ENCODE measurements at places on chromosomes 7 and 10.

DNA sequence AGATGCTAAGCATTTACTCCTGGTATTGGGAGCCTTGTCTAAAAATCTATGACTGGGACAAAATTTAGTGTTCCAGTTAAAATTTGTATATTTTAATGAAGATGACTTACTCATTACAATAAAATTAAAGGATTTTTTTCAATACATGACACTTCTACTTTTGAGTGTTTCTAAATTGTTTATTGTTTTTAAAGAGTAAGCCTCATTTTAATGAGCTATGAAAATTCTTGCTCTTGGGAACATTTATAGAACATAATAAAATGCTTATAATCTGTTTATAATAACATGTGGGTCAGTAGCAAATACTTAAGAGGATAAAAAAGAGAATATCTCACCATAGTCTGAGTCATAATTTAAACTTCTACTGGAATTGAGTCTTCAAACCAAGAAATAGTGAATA, 149.5 kb downstream of the PLCE1 start:
- no peak for DNase-seq

DNA sequence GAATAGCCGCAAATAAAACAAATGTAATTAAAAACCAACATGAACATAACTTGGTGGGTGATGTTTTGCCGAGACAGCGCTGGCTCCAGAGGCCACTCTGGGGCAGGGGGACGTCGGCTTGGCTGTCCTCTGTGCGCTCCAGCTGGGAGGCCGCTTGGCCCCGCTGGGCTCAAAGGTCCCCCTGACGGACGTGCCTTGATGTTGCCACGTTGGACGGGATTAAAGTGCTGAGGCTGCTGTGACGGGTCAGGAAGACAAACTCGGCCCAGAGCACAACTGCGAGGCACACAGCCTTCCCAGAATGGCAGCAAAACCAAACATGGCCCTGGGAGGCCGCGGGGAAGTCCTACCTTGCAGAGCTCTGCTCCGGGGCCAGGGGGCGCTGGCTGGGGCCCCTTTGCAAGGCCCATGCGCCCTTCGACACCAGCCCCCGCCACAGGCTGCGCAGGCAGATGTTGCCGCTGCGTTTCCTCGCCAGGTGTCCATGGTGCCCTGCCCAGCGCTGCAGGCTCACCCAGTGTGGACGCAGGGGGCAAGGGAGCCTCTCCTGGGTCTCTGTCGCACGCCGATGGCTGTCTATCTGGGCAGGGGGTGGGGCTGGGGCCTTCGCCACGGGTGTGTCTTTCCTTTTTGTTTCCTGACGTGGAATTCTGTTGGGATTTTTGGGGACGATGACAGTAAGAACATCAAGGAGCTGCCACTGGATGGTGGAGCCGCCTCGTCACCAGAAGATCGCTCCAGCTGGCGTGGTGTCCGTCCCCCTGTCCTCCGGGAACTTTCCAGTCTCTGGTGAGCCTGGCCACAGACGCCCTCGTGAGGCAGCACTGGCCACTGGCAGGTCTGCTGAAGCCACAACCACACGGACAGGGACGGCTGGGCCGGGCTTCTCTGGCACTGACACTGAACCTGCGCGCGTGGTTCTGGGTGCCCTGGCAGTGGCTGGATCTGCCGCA, 99.6 kb upstream of the DIP2C start:
- DNase-seq, result no peak

GRCh38 chr7:31432836-31433340, 81.0 kb upstream of the ITPRID1 start:
- DNase-seq, result no peak

- DNase-seq, result no peak
Measured at GRCh38 chr10:69474742-69475432, 23.6 kb downstream of the TSPAN15 start.

GRCh38 chr10:59864141-59864962, 42.0 kb downstream of the CCDC6 start:
- DNase-seq, result no peak

- peak; percentile 71 for DNase-seq
Measured at GRCh38 chr7:3065724-3066143, 22.1 kb upstream of the CARD11 start.

DNA sequence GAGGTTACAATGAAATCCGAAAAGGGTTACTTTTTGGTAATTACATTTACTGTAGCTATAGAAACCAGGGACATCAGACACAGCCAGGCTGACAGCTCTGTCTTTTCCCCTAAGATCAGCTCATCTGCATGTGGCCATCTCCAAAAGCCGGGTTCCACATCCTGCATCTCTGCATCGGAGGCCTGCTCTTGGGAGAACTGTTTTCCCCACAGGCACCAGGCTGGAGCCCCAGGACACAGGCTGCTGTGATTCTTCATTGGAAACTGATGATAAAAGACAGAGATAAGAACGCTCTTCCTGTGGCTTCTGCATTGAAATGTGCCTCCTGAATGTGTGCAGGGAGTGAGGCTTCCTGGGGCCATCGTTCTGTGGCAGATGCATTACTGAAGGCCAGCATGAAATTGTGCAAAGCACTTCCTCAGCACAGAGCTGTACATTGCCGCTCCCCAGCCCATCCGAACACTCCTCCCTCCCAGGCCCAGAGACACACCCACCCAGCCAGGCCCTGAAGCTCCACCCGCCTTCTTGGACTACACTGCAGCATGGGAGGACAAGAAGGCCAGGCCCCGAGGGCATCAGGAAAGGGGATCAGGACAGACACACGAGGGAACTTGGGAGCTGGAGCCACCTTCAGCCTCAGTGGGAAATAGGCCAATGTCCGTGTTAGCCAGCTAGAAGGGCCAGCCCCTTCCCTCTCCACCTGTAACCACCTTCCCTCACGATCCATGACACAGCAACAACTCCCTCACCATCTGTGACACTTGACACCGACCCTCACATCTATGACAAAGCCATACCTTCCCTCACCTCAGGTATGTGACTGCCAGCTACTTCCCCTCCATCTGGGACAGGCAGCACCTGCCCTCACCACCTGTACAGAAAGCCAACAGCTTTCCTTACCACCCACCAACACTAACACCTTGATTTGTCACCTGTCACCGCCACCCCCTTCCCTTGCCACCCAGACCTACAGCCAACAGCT, 113.2 kb downstream of the GRID1 start:
- no peak for DNase-seq

DNA sequence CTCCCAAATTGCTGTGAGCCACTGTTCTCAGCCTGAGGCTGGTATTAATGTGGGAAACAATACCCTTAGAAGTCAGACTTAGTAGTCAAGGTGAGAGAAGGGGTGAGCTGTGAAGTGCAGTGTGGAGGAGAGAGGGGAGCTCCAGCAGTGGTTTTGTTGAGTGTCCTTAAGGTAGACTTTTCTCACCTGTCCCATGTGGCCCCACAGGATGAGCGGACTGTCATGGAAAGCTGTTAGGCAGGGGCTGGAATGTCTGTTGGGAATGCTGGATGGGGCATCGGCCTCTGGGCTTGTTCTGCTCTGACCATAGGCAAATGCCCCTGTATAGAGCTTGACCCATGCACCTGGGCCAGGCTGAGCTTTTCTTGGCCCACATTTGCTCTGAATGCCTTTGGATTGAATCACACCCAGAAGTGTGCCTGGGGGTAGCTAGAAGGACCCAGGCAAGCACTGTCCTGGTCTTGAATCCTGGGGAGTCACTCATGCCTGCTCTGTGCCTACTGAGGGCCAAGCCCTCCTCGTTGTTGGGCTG, 36.3 kb upstream of the SH2D4B start:
- no peak for DNase-seq

GRCh38 chr10:28892818-28893547, 215.7 kb downstream of the BAMBI start:
- DNase-seq, result no peak

DNA sequence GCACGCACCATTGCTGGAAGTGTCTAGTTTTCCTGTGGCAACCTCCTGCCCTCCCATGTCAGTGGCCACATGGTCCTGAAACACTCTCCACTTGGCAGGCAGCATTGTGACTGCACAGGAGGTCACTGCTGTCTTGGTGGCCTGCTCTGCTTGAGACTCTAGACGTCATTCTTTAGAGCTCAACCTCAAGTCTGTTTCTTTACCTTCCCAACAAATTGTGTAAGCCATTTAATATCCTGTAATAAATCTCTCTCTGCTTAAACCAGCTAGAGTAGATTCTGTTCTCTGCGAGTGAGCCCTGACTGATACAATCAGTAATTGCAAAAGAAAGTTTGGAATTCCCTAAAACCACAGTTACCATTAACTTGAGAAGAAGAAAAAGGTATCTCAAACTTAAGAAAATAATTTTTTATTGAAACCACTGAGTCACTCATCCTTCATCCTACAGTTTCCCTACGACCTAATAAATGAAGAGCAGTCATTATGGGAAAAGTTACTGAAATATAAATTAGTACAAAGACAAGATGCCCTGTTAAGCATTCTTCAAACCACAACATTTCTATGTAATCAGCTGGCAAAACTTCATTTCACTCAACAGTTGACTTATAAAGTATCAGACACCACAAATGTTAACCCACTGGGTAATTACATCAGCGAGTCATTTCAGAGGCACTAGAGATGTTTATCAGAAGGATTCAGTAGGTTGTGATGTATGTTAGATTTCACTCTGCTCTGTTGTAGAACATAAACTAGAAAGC, 18.0 kb downstream of the SLC25A13 start:
- no peak for DNase-seq

GRCh38 chr7:25815711-25816110, 336.3 kb upstream of the NFE2L3 start:
- no peak for DNase-seq

GRCh38 chr10:76268954-76269353, 837.5 kb downstream of the LRMDA start:
- no peak for DNase-seq

GRCh38 chr10:3785851-3786271, 852 bp upstream of the KLF6 start:
- no peak for DNase-seq

DNA sequence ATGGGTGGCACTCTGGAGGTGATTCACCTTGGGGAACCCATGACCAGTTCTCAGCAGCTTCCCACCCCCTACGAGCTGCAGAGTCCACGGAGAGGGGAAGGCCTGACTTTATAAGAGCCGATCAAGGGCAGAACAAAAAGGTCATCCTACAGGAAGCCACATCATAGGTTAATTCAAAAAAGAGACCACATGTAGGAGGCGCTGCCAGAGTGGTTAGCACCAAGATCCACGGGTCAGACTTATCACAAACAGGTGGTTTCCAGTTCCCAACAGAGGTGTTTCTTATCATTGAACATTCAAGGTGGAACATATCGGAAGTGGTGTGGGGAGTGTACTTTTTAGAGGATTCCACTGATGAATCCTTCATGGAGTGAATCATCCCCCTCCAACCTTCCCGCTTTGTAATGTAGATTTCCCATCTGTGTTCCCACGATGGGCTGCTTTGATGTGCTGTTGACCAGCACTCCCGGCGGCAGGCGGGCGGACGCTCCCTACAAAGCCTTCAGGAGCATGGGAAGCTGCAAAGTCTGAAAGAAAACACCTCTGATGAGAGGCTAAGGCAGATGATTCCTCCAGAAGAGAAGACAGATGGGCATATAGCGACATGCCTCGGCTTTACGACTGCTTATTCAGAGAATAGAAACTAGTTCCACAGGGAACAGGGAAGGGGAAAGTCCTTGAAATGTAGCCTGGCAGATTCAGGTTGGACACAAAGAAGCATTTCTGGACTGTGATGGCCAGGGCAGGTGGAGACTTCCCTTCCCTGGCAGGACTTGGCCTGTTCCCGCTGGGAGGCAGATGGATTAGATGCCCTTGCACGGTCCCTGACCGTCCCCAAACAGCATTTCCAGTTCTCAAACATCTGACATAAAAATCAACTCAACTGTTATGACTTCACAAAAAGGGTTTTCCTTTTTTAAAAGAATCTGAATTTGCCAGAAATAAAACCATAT, 66.5 kb downstream of the AFAP1L2 start:
- no peak for DNase-seq

- no peak for DNase-seq
Measured at GRCh38 chr7:41383596-41383995, 319.3 kb downstream of the INHBA start.

DNA sequence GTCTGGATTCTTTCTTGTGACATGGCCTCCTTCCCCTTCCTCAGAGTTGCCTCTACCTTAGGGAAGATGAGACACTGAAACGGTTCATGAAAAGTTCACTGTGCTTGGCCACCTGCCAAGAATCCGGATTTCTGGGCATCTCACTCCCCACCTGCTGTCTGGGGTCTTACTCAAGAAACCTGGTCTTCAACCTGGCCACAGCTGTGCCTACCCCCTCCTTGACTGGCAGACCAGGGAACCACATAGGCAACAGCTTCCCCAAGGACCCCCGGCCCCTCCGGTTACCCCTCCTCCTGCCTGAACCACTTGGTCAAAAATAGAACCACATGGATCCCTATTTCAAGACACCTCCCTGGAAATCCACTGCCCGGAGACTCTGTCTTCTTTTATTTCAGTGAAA, 58.7 kb upstream of the NANOS1 start:
- no peak for DNase-seq

DNA sequence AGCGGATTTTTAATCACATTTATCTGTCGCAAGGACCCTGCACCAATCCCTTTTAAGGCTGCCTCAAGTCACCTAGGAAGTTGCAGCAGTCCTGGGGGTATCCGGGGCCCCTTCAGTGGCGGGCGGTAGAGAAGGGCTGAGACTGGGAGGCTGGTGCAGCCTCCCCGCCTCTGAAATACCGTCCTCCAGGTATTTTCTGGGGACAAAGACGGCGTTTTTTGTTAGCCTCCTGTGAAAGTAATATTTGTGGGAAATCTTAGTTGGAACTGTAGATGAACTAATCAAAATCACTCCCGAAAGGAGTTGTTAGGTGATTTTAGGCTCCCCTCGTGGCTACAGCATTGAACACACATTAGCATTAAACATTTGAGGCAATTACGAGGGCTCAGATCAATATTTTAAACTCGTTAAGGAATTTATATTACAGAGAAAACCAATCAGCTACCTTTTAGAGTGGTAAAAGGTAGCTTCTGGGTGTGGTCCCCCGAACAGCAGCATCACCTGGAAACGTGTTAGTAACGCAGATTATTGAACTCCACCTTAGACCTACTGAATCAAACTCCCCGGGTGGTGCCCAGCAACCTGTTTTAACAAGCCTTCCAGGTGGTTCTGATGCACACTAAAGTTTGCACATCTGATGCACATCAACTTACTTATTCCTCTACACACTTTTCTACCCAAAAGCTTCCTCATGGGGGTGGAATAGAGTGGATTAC, 530 bp upstream of the ANXA7 start:
- DNase-seq, result no peak

DNA sequence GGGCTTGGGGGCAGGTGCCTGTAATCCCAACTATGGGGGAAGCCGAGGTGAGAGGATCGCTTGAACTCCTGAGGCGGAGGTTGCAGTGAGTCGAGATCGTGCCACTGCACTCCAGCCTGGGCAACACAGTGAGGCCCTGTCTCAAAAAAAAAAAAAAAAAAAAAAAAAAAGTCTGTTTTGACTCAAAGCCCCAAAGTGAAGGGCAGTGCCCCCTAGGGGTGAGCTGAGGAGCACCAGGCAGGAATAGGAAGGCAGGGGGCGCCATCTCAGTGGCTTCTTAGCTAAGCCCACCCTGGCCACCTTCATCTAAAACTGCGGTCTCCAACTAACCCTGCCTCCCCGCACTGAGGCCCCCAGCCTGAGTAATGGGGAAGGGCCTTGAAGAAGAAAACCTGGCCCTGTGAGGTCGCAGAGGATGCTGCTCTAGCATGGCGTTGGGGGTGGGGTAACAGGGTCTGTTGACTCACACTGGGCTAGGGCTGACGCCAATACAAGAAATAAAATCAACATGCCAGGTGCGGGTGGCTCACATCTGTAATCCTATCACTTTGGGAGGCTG, 9.8 kb downstream of the PODXL start:
- peak; percentile 43 for DNase-seq

Measured in activated CD4-positive, CD25-positive, alpha-beta regulatory T cell treated with anti-CD3 and anti-CD28 coated beads, Interleukin-2, amount 50 U/mL, for 72 hours (primary cell).